CD4-positive, alpha-beta T cell treated with Interferon gamma for 1 hour (primary cell): ENCODE measurements at places on chromosomes 3 and 15.

DNA sequence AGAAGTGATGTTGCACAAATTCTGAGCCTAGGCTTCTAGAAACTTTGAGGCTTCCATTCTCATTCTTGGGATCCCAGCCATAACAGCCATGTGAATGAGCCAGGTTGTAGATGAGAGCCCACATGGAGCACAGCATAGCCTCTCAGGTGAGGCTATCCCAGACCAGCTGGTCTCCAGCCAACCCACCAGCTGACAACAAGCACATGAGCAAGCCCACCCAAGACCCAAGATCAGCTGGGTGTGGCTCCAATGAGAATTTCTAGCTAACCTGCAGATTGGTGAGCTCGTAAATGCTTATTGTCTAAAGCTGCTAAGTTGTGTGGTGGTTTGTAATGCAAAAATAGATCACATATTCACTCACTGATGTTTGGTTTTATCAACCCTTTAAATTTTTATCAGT is 14.4 kb downstream of the KY start:
- no peak for DNase-seq

- DNase-seq: no peak
Measured at GRCh38 chr3:107458871-107459270, 63.9 kb upstream of the BBX start.

GRCh38 chr3:50355829-50356552 is 3.3 kb downstream of the TMEM115 start:
- no peak for DNase-seq

DNA sequence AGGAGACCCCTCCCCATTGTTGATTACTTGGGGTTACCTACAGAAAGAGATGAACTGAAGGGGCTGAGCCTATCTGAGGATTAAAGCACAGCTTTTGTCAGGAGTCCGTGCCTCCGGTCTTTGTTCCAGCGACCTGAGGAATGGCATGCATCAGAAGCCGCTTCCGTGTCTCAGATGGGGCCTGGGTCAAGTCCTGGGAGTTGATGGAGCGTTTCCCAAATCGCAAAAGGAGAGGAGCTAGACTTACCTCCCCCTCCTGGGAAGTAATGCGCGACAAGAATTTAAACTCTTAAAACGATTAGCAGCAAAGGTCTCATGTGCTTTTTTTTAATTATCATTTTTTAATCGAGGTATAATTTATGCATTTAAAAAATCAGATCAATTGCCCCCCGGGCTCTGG is 983 bp upstream of the ALDH1A3 start:
- DNase-seq: no peak

DNA sequence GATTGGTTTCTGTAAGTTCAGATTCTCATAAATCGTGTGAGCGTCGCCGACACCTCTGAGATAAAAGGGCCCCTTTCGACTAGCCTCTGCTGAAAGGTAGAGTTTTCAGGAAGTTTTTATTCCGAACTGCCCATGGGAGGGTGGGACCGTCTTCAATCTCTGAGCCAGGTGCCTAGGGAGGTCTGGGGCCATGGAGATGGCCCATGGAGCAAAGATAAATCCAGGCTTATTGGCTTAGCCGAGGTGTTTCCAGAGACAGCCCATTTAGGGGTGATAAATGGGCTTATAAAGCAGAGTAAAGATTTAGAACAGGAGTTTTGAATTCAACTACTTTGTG is 442 bp downstream of the QTRT2 start:
- no peak for DNase-seq

- DNase-seq: no peak
Measured at GRCh38 chr3:23640471-23641146, 165.1 kb upstream of the UBE2E1 start.

GRCh38 chr15:44058126-44058525 is 136.9 kb downstream of the FRMD5 start:
- no peak for DNase-seq

- no peak for DNase-seq
Measured at GRCh38 chr3:128362026-128362965, 104.4 kb downstream of the DNAJB8 start.

DNA sequence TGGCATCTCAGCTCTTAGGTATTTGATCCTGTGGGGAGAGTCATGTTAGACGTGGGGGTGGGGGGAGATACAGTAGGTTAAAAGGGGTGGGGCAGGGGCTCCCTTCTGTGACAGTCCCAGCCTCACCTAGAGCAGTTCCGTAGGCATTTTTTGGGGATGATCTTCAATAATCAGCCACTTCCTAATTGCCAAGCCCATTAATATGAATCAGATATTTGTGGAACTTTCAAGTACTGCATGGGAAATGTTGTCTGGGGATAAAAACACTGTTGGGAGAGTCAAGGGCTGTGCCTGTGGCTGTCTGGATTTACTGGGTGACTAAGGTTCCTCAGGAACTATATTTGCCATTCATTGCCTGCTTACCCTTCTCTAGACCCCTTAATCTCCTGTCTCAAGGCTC is 9.5 kb downstream of the C3orf52 start:
- DNase-seq: no peak

DNA sequence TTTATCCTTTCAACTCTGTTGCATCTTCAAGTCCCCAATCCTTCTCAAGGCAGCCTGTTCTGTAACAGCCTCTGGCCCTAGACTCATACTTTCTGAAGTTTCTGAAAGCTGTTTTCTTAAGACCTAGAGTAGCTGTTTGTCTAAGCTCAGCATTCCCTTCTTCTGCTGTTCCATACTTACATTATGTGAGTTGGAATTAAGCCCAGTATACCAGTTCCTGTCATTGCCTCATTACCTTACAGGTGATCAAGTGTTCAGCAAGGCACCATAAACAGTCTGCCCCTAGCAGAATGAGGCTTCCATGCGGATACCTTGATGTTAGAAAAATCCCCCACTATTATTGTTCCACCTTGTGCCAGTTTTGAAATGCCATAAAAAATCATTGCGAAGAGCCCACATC is 180.6 kb downstream of the PLCL2 start:
- no peak for DNase-seq

DNA sequence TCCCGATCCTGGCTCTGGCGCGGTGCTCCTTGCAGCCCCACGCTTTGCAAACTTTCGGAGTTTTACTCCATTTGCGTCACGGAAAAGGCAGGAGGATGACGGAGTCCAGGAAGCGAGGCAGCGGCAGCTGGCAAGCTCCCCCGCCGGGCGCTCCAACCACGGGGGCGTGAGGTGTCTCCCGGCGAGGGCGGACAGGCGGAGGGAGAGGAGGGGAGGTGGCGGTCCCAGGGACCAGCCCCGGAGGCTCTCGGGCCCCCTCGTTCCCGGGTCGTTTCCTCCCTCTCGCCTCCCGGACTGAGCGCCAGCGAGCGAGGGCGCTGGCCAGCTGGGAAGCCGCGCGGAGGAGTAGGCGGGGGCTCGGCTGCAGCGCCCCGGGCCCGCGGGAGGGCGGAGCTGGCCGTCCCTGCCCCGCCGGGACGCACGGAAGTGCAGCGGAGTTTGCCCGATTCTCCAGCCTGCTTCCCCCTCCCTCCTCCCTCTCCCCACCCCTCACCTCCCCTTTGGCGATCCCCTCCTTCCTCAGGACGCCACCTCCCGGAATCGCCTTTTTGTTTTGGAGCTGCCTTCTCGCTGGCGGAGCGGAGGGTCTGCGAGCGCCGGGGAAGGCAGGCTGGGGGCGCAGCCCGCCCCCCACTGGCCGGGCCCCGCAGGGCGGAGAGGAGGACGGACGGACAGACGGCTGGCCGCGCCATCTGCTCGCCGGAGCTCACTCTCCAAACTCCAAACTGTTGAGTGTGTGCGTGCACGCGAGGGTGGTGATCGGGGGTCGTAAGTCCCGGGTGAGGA is at the start of gene SNX33:
Gene SNX33 (plus strand): TSS at position 543 of the 786 bp plus-strand sequence. CDS start 1,191 bp downstream, outside the sequence.
- peak; percentile 26 for DNase-seq

GRCh38 chr3:12194209-12194608 is 35.5 kb upstream of the TIMP4 start:
- peak; percentile 16 for DNase-seq

DNA sequence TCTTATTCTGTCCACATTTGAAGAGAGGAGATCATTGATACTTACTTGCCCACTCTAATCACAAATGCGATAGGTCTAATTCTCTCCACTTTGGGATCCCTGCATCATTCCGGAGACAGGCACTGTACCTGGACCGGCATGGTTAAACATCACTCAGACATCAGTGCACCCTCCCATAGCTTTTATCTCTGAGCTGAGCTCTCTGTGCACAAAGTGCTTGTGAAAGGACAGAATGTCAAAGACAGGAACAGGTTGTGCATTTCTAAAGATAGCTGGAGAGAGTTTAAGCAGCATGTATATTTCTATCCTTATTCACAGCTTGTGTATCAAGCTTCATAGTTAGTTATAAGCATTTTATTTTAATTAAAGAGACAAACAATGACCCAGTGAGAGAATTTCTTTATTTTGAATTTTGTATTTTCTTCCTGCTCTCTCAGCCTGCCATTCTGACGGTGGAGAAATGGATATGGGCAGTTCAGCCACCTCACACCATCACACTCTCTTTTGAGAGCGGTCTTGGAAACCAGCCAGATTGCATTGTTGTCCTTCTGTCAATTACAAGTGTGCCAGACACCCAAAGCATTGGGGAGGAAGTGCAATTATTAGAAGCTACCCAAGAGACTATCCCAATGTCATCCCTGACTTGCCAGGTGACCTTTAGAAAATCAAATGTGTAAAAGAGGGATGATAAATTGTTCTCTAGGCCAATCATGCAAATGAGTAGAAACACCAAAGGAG is 65.2 kb upstream of the CHL1 start:
- DNase-seq: no peak

GRCh38 chr3:135491491-135492205 is 473.9 kb upstream of the PPP2R3A start:
- no peak for DNase-seq

- no peak for DNase-seq
Measured at GRCh38 chr3:25035526-25035925, 392.5 kb upstream of the RARB start.

GRCh38 chr15:29123171-29123570 is 146.5 kb downstream of the NSMCE3 start:
- no peak for DNase-seq

- no peak for DNase-seq
Measured at GRCh38 chr3:123876858-123877257, 7.3 kb downstream of the MYLK start.
